ENCODE measurements at places on chromosomes 4 and X.

DNA sequence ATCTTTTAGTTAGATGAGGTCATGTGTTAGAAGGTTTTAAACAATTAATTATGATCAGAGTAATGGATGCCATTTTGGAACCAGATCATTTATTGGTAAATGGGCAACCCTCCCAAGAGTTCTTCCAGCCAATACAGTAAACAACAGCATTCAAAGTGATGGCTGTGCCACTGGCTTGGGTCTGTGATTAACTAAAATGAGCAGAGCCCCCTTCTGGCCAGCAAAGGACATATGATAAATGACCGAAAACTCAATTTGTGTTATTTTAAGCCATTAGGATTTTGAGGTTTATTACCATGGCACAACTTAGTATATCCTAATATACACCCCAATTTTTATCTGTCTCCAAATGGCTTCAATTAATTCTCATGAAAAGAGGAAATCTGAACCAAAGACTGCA, 90.8 kb upstream of the NPFFR2 start:
- H3K4me3 ChIP-seq = no peak overlapping the region
- H3K4me1 ChIP-seq = no peaks in the 10 kb centered on the region
- no peak overlapping the region for H3K27ac ChIP-seq
- H3K36me3 ChIP-seq = no peaks in the 10 kb centered on the region
- no peak for DNase-seq

DNA sequence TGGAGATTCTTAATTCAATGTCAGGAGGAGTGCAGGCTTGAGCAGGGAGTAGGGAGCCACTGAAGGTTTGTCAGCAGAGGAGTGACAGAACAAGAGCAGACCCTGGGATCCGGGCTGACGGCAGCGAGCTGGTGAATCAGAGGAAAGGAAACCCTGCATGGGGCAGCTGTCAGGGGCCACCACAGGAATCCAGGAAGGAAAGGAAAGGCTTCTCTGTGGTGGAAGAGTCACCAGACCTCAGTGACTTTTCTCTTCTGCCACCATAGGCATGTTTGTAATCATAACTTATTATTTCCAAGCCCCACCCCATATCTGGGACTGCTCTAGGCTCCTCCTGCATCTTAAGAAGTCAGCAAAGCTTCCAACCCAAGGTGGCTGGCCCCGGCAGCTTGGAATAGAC, 150.9 kb downstream of the BCOR start:
- H3K27ac ChIP-seq = no peak overlapping the region
- H3K36me3 ChIP-seq = no peaks in the 10 kb centered on the region
- no peak overlapping the region for H3K4me3 ChIP-seq
- no peaks in the 10 kb centered on the region for H3K4me1 ChIP-seq

GRCh38 chr4:7199129-7199725, 6.9 kb downstream of the SORCS2 start:
- H3K27ac ChIP-seq = no peak overlapping the region
- peaks cover 7% of the 10 kb centered on the region for H3K27me3 ChIP-seq
- H3K4me3 ChIP-seq = no peak overlapping the region
- DNase-seq = no peak
- H3K36me3 ChIP-seq = no peaks in the 10 kb centered on the region

- no peaks in the 10 kb centered on the region for H3K27me3 ChIP-seq
- H3K4me1 ChIP-seq = no peaks in the 10 kb centered on the region
- no peak overlapping the region for H3K27ac ChIP-seq
Observed at GRCh38 chr4:139791681-139792080, 126.1 kb downstream of the MGST2 start.

Data from natural killer cell (primary cell).